ENCODE measurements at places on chromosomes 2 and 18. TPM values are rescaled to one million over a fixed set of nuclear protein-coding genes. Genes with fewer than 3 reads are reported as not detected.
A peak's percentile ranks its signal among the peaks of the same experiment; 100 is the strongest.

- H3K4me3 ChIP-seq, result no peak overlapping the region
- H3K27me3 ChIP-seq, result no peaks in the 10 kb centered on the region
- DNase-seq, result no peak
- no peak overlapping the region for H3K27ac ChIP-seq
- no peaks in the 10 kb centered on the region for H3K36me3 ChIP-seq
These were observed 213.0 kb downstream of the TRIB2 start for GRCh38 chr2:12929758-12930157.

GRCh38 chr2:98347298-98348065 lies 1.2 kb downstream of the CNGA3 start:
- DNase-seq, result no peak
- no peaks in the 10 kb centered on the region for H3K36me3 ChIP-seq
- peaks cover 82% of the 10 kb centered on the region for H3K27me3 ChIP-seq
- H3K27ac ChIP-seq, result no peak overlapping the region
- H3K4me3 ChIP-seq, result no peak overlapping the region

CCDC121 gene
- total RNA-seq, result 2.5 TPM

DNA sequence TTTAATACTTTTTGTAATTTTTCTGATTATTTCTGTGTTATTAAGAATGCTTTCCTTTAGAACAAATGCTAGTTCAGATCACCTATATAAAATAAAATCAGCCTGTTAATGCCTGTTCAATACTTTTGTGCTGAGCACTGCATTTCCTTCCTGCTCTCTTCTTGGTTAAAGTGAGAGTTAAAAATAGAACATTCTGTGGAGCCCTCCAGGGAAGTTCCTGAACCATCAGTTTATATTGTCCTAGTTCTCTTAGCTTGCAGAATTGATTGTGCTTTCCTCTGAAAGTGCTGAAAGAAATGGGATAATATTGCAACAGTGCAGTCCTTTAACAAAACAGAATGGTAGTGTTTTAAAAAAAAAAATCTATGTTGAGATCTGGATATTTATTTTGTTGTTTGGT lies 74.6 kb upstream of the UBXN4 start:
- peaks cover 6% of the 10 kb centered on the region for H3K36me3 ChIP-seq
- H3K4me1 ChIP-seq, result peaks cover 15% of the 10 kb centered on the region
- no peak overlapping the region for H3K4me3 ChIP-seq
- no peak for DNase-seq

- DNase-seq, result no peak
- H3K27me3 ChIP-seq, result no peaks in the 10 kb centered on the region
- no peaks in the 10 kb centered on the region for H3K36me3 ChIP-seq
- H3K27ac ChIP-seq, result no peak overlapping the region
- no peak overlapping the region for H3K4me3 ChIP-seq
- peaks cover 33% of the 10 kb centered on the region for H3K4me1 ChIP-seq
These were observed 50.1 kb downstream of the HS1BP3 start for GRCh38 chr2:20600756-20601325.

MDH1B gene
- 1.3 TPM for total RNA-seq

EPAS1 gene
- 11.0 TPM for total RNA-seq

MORN2 gene
- 12.8 TPM for total RNA-seq

UGT1A7 gene
- not detected for total RNA-seq

TAF1B gene
- 25.9 TPM for total RNA-seq

FAM110C gene
- total RNA-seq, result not detected

MFSD2B gene
- total RNA-seq, result not detected

REG3G gene
- not detected for total RNA-seq

VAMP5 gene
- total RNA-seq, result not detected

GRCh38 chr2:223055140-223055539 lies 3.1 kb downstream of the KCNE4 start:
- no peaks in the 10 kb centered on the region for H3K27me3 ChIP-seq
- H3K4me3 ChIP-seq, result peak overlapping the region; percentile 22
- peak overlapping the region; percentile 98 for H3K27ac ChIP-seq
- peaks cover 83% of the 10 kb centered on the region for H3K4me1 ChIP-seq
- DNase-seq, result no peak

- H3K4me1 ChIP-seq, result no peaks in the 10 kb centered on the region
- H3K4me3 ChIP-seq, result no peak overlapping the region
- no peak for DNase-seq
- H3K27me3 ChIP-seq, result no peaks in the 10 kb centered on the region
- no peaks in the 10 kb centered on the region for H3K36me3 ChIP-seq
These were observed 1343.8 kb upstream of the LRRTM1 start for GRCh38 chr2:81648370-81648769.

DNA sequence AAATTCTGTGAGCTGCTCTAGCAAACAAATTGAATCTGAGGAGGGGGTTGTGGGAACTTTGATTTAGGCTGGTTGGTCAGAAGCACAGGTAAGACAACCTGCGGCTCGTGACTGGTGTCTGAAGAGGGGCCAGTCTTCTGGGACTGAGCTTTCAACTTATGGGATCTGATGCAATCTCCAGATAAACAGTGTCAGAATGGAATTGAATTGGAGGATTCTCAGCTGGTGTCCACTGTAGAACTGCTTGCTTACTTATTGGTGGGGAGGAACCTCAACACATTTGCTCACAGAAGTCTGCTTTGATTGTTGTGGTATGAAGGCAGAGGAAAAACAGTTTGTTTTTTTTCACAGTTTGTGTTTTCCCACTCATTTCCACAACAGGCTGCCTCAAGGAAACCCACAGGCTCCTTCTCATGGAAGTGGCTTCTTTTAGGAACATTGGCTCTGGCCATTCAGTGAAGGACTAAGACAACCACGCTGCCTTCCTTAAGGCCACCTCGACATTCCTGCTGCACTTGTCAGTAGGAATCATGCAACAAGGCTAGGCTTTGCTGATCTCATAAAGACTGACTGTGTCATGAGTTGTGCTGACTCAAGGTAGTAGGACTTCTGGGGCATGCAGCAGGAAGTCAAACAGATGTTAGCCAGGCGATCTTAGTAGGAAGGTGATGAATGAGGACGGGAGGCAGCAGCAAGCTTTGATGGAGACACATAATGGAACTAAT lies 104.7 kb downstream of the TSN start:
- H3K4me3 ChIP-seq, result no peak overlapping the region
- H3K27ac ChIP-seq, result no peak overlapping the region
- H3K4me1 ChIP-seq, result no peaks in the 10 kb centered on the region
- no peak for DNase-seq

MCM6 gene
- 28.3 TPM for total RNA-seq

DNA sequence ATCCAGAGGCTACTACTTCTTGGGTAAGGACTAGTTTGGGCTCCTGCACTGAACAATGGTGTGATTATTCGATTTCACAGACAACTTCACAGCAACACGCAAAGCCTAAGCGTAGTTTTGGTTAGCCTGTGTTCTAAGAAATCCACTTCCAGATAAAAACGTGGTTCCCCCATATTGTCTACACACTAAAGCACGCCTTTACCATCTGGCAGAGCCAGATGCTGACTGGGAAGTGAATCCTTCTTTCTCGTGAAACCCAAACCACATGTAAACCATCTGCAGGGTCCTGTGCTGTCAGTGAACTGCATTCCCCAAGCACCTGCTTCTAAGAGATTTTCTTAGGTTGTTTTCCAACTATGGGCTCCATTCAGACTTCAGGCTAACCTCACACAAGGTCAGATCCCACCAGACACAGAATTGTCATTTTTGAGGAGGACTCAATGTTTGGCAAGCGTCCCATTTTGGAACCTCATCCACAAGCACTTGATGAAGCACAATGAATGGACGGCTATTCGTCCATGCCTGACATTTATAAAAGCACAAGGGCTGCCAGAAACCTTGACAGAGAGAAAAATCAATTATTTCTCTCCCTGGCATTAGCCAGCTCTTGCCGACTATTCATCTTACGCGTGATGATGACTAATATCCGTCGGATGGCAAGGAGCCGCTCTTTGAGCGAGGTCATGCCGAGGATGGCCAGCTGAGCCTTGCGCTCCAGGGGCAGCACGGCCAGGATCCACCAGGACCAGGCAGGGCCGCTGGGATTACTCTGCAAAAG lies 38.4 kb downstream of the LONRF2 start:
- H3K4me1 ChIP-seq, result no peaks in the 10 kb centered on the region
- H3K27me3 ChIP-seq, result peaks cover 85% of the 10 kb centered on the region
- no peak overlapping the region for H3K27ac ChIP-seq
- no peaks in the 10 kb centered on the region for H3K36me3 ChIP-seq
- no peak for DNase-seq

DNA sequence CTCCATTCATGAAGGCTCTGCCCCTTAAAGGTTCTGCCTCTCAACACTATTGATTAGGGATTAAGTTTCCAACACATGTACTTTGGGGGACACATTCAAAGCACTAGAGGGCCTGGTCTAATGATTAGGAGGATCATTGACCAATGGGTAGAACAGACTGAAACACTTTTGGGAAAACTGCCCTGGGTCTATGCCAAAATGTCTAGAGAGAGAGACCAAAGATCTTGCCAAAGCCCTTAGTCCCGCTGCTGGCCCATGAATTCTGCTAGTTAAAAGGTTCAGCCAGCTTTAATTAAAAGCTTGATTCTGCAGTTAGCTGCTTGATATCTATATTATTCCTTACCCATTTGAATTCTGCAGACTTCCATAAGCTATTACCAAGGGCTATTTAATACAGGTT lies 613.2 kb downstream of the SLC4A3 start:
- H3K27ac ChIP-seq, result no peak overlapping the region
- H3K27me3 ChIP-seq, result no peaks in the 10 kb centered on the region
- H3K4me3 ChIP-seq, result no peak overlapping the region
- DNase-seq, result no peak

- no peaks in the 10 kb centered on the region for H3K27me3 ChIP-seq
- H3K4me3 ChIP-seq, result no peak overlapping the region
- DNase-seq, result no peak
- peaks cover 27% of the 10 kb centered on the region for H3K4me1 ChIP-seq
- H3K27ac ChIP-seq, result no peak overlapping the region
These were observed 160.3 kb downstream of the TGIF1 start for GRCh38 chr18:3610188-3610708.

- peak overlapping the region; percentile 29 for H3K27ac ChIP-seq
- H3K4me3 ChIP-seq, result no peak overlapping the region
- H3K36me3 ChIP-seq, result peaks cover 2% of the 10 kb centered on the region
- H3K4me1 ChIP-seq, result peaks cover 40% of the 10 kb centered on the region
- no peak for DNase-seq
These were observed 47.0 kb downstream of the COBLL1 start for GRCh38 chr2:164794432-164795231.

- no peaks in the 10 kb centered on the region for H3K4me1 ChIP-seq
- peaks cover 19% of the 10 kb centered on the region for H3K27me3 ChIP-seq
- H3K4me3 ChIP-seq, result no peak overlapping the region
- DNase-seq, result no peak
- no peak overlapping the region for H3K27ac ChIP-seq
- no peaks in the 10 kb centered on the region for H3K36me3 ChIP-seq
These were observed 53.2 kb upstream of the CCDC85A start for GRCh38 chr2:56130463-56131070.

- no peak for DNase-seq
- peaks cover 12% of the 10 kb centered on the region for H3K4me1 ChIP-seq
- H3K36me3 ChIP-seq, result peaks cover 40% of the 10 kb centered on the region
- H3K4me3 ChIP-seq, result no peak overlapping the region
These were observed 87.3 kb downstream of the WDSUB1 start for GRCh38 chr2:159199236-159199635.

- H3K27ac ChIP-seq, result peak overlapping the region; percentile 97
- peak; percentile 84 for DNase-seq
- H3K4me3 ChIP-seq, result peak overlapping the region; percentile 55
- no peaks in the 10 kb centered on the region for H3K27me3 ChIP-seq
- H3K36me3 ChIP-seq, result no peaks in the 10 kb centered on the region
These were observed 487.4 kb upstream of the ZEB2 start for GRCh38 chr2:145007093-145007959.

GRCh38 chr2:131724019-131724418 lies 196.3 kb downstream of the CCDC74A start:
- no peak overlapping the region for H3K27ac ChIP-seq
- H3K4me3 ChIP-seq, result no peak overlapping the region
- no peak for DNase-seq
- H3K36me3 ChIP-seq, result peaks cover 17% of the 10 kb centered on the region

DNA sequence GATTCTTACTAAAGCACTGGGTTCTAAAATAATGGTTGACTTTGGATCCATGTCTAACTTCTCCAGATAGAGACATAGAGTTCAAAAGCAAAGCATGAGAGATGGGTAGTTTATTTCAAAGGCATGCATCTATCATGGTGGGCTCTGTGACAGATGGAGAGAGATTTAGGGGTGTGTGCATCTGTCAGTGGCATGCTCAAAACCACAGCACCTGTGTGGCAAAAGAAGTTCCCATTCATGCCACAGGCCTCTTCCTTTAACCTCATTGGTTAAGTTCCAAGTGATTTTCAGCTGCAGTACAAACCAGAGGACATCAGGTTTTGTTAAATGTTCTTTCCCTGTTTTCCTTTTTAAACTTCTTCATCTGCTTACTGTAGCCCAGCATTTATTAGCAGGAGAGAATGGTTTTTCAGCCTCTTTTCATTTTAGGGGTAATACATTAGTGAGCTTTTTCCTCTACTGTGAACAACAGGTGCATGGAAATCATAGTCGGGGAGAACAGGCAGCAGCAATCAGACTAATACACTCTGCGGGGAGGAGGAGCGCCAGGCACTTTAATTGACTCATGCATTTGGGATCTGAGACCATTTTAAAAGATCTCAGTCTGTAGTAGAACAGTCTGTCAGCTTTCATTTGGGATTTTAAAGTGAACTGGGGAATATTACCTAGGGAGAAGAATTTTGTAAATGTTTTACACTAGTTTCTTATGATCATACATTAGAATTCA lies 52.4 kb upstream of the UPP2 start:
- peaks cover 7% of the 10 kb centered on the region for H3K4me1 ChIP-seq
- no peak overlapping the region for H3K27ac ChIP-seq
- no peak overlapping the region for H3K4me3 ChIP-seq
- H3K27me3 ChIP-seq, result no peaks in the 10 kb centered on the region
- H3K36me3 ChIP-seq, result no peaks in the 10 kb centered on the region
- DNase-seq, result no peak

DNA sequence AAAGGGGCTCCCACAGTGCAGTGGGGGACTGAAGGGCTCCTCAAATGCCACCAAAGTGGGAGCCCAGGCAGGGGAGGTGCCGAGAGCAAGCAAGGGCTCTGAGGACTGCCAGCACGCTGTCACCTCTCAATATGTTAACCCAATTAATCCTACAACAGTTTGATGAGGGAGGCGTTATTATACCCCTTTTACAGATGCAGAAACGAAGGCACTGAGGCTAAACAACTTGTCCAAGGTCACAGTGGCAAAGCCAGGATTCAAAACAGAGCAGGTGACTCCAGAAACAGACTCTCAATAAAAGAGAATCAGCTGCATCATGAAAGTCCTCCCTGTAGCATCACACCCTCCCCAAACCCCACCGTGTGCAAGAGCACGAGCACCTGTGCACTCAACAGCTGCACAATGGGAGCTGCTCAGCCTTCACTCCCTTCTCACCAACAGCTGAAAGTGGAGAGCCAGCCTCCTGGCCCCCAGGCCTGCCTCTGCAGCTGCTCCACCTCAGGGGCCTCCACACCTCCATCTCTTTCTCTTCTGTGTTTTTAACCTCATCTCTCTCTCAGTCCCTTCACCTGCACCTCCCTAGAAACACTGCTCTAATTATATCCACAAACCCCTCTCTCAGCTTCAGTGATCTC lies 8.1 kb downstream of the NPC1 start:
- H3K4me3 ChIP-seq, result no peak overlapping the region
- no peak for DNase-seq
- H3K36me3 ChIP-seq, result peaks cover 5% of the 10 kb centered on the region
- no peaks in the 10 kb centered on the region for H3K27me3 ChIP-seq
- peaks cover 33% of the 10 kb centered on the region for H3K4me1 ChIP-seq

- H3K4me3 ChIP-seq, result no peak overlapping the region
- H3K36me3 ChIP-seq, result peaks cover 4% of the 10 kb centered on the region
- DNase-seq, result no peak
- H3K4me1 ChIP-seq, result peaks cover 45% of the 10 kb centered on the region
- peak overlapping the region; percentile 38 for H3K27ac ChIP-seq
- no peaks in the 10 kb centered on the region for H3K27me3 ChIP-seq
These were observed 41.0 kb downstream of the LPIN2 start for GRCh38 chr18:2971741-2972552.
